Camera-type eye (tissue), 1 donor: ENCODE measurements at places on chromosomes 3 and 15. TPM values are rescaled to one million over a fixed set of nuclear protein-coding genes. Genes with fewer than 3 reads are reported as not detected.

MAP6D1 gene
- total RNA-seq: 2.9 TPM

GABRB3 gene
- total RNA-seq: 44.0 TPM

TMCO5A gene
- not detected for total RNA-seq

CLDN1 gene
- 9.4 TPM for total RNA-seq

KY gene
- 13.8 TPM for total RNA-seq
